LNCaP clone FGC (cell line): ENCODE measurements at places on chromosomes 12 and 14.
A peak's percentile ranks its signal among the peaks of the same experiment; 100 is the strongest.

GRCh38 chr12:52166672-52167071 is 25.1 kb downstream of the KRT80 start:
- no peak for DNase-seq

- no peak for DNase-seq
Measured at GRCh38 chr12:110545812-110546211, 37.3 kb downstream of the PPTC7 start.

- no peak for DNase-seq
Measured at GRCh38 chr14:101604935-101605780, 43.9 kb downstream of the DIO3 start.

GRCh38 chr12:40616383-40616915 is 75.8 kb upstream of the CNTN1 start:
- DNase-seq, result no peak

GRCh38 chr12:109591041-109591440 is 17.4 kb downstream of the MVK start:
- DNase-seq, result no peak

DNA sequence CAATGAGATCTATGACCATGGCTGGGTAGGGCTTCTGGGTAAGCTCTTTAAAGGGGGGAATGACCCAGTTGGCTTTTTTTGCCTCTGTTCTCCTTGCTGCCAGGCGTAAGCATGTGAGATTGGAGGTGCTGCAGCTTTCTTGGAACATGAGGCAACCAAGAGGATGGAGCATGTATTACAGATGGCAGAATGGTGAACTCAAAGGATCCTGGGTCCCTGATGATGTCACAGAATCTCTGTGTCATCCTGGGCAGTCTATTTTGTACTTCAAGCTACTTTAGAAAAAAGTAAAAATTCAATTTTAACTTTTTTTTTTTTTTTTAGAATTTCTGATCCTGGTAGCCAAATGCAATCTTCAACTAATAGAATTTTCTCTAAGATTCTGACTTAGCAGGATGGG is 8.0 kb downstream of the KRT82 start:
- no peak for DNase-seq

GRCh38 chr12:81570234-81570633 is 188.9 kb downstream of the PPFIA2 start:
- no peak for DNase-seq

DNA sequence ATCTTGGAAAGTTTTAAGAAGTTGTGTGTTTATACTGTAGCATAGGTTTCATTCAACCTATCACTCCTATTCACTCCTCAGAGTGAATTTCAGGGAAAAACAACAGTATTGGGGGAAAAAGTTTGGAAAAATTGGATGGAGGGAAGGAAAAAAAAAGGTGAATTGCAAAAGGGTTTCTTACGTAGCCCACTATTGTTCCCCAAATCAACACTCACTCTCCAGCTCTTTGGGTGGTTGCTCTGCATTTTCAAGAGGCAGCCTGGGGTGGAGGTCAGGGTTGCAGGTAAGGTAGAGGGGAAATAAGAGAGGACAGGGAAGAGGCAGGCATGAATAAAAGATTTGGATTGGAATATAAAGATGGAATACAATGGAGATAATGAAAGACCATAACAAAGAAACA is 42.3 kb downstream of the BORCS5 start:
- DNase-seq, result no peak

DNA sequence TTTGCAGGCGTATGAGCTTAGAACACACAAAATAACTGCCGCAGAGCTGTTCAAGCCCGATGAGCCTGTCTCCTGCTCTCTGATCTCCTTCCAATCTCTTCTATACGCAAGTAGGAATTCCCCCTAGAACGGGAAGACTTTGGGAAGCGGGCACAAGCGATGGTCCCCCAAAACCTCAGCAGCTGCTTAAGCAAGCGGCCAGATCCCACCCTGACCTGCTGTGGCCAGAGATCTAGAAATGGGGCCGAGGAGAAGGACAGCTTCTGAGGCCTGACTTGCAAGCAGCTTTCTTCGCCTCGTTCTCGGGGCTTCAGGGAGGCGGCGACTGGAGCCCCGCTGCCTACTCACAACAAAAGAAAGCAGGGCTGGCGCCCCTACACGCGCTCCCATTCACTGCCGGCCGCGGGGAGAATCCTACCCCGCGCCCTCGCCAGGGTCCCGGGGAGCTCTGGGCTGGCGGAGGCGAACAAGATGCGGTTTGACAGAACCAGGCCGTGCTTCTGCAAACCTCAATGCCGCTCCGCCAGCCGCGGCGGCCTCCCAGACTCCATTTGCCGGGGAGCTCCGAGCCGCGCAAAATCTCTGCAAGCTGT is 922 bp downstream of the TBX5 start:
- DNase-seq, result no peak

- DNase-seq, result no peak
Measured at GRCh38 chr12:96157427-96157826, 36.7 kb upstream of the ELK3 start.

- DNase-seq, result no peak
Measured at GRCh38 chr14:94144765-94145164, 15.4 kb upstream of the IFI27L2 start.

DNA sequence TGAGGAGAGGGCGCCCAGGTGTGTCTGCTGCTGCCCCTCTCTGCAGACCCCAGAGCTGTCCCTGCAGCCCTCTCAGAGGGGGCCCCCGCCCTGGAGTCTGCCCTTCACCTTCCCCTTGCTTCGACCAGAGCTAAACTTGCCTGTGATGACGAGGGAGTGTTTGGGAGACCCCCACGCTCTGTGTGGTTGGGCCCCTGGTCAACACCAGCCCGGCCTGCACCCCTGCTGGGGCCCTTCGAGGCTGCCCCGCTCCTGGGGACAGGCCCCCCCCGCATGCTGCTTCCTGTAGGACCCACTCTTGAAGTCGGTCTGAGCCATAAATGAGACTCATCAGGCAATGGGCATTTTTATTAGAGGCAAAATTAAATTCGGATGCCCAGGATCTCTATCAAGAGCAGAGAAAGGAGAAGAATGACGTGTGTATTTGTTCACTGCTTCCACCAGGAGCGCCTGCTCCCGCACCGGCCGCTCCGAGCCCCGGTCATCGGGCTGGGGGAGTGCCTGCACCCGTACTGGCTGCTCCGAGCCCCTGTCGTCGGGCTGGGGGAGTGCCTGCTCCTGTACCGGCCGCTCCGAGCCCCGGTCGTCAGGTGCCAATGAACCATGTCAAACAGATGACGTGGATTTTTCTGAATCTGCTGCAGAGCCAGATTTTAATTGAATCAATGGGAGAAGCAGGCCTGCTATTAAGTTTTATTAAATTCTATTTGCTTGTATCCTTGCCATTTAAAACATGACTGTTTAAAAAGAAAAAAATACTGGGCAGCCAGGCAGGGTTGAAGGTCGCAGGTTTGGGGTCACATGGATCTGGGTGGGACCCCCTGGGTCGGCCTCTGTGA is 47.7 kb downstream of the NOC4L start:
- no peak for DNase-seq

DNA sequence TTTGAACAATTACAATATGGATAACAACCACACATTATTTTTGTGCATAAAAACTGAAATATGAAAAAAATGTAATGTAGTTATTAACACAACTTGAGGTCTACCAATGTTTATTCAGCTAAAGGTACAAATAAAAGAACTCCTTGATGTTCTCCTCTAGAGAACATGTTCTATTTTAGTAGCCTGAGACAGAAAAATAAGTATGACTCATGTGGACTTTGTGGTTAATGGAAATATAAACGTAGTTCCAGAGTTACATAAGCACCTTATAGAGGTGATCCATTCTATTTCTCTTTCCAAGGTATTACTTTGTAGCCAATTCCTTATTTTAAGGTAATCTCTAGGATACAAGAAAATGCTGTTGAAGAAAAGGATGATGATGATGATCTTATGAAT is 25.7 kb downstream of the ALKBH1 start:
- DNase-seq, result peak; percentile 19

DNA sequence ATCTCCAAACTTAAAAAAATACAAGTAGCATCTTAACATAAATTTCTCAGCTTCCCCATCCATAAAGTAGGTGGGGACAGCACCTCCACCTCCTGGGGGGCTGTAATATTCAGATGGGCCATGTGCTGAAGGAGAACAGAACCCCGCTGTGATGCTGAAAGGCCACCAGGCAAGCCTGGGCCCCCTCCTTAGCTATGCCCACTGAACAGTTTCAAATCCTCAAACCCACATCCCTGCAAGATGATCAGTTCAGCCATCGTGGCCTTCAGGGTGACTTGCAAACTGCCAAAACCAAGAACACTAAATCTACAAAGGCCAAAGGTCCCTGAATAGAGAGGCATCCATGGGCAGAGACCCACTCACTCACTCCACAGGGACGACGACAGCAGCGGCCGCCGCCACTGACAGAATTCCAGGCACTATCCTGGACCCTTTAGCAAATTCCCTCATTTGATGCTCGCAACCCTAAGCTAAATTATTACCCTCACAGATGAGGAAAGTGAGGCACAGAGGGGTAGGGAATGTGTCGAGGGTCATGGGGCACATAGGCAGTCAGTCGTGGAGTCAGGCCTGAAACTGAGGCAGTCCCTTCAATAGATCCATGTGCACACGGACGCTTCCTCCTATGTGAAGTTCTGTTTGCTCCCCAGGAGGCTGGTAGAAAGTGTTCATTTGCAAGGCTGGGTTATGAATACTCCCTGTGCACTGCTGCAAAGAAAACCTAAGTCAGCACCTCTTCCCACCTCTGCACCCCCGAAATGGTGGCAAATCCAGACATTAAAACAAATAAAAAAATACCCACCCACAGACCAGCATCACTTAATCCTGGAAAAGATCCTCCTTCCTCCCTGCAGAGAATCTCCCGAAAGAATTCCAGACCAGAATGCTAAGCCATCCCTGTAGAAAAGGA is 5.9 kb downstream of the ITPK1 start:
- DNase-seq, result no peak

- no peak for DNase-seq
Measured at GRCh38 chr14:79680087-79680486, 531.2 kb downstream of the DIO2 start.

- no peak for DNase-seq
Measured at GRCh38 chr14:94879537-94879936, 109.6 kb upstream of the GSC start.

DNA sequence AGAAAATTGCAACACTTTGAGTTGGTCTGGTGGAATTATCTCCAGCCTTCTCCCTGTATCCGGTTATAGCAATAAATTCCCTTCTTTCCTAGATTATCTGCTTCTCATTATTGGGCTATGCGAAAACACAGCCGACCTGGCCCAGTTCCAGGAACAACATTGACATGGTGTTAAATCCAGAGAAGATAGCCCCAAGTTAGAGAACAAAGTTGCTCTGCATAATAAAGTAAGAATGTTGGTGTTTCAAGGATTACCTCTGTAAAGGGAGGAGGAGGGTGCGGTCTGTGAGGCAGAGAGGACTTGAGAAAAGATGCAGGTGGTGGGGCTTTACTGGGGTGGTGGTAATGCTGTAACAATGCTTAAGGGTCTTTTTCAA is 12.1 kb downstream of the TCL1A start:
- DNase-seq, result no peak

DNA sequence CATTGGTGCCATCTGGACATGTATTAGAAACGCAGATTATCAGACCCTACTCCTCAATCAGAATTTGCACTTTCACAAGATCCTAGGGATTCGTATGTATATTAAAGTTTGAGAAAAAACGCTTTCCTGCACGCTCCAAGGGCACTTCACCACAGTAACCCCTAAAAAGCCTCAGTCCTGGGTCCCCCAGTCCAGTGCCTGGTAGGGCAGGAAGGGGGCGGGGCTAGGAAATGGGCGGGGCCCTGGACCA is 369 bp downstream of the DEPDC4 start:
- DNase-seq, result no peak

GRCh38 chr12:127125607-127126259 is 1141.2 kb upstream of the TMEM132C start:
- no peak for DNase-seq

DNA sequence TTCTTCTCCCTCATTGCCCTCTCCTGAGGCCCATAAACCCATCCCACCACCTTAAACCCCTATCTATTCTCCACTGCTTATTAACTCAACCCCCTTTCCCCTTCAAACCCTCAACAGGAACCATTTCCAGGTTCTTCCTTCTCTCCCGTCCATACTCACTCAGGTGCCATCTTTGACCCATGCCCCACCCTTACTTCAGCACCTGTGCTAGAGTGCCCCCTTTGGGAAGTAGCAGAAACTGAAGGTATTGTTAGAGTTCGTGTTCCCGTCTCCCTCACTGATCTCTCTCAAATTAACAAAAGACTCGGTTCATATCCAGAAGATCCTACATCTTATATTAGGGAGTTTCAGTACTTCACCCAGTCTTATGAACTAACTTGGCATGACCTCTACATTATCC is 86.6 kb downstream of the TMTC3 start:
- DNase-seq, result no peak

- no peak for DNase-seq
Measured at GRCh38 chr12:108310489-108310888, 28.6 kb downstream of the CMKLR1 start.

DNA sequence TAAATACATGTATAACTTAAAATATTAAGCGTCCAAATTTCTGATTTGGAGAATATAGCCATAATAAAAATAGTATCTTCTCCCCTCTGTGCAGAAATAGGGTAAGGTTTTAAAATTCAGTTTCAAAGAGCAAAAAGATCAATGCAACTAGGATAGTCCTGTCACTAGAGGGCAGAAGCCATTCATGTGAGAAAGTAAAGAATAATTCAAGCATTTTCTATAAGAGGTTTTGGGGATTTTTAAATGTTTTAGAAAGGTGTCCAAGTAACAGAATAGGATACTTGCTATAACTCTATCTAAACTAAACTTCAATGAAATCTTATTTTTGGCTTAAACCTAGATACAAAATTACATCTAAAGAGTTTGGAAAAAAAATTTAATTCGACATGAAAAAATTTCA is 50.3 kb downstream of the ADAMTS20 start:
- DNase-seq, result no peak

- no peak for DNase-seq
Measured at GRCh38 chr12:34295366-34296142, 273.3 kb downstream of the ALG10 start.

- DNase-seq, result no peak
Measured at GRCh38 chr12:108691998-108692808, 39.1 kb downstream of the CORO1C start.

- DNase-seq, result no peak
Measured at GRCh38 chr12:103540319-103540718, 44.6 kb upstream of the C12orf42 start.

DNA sequence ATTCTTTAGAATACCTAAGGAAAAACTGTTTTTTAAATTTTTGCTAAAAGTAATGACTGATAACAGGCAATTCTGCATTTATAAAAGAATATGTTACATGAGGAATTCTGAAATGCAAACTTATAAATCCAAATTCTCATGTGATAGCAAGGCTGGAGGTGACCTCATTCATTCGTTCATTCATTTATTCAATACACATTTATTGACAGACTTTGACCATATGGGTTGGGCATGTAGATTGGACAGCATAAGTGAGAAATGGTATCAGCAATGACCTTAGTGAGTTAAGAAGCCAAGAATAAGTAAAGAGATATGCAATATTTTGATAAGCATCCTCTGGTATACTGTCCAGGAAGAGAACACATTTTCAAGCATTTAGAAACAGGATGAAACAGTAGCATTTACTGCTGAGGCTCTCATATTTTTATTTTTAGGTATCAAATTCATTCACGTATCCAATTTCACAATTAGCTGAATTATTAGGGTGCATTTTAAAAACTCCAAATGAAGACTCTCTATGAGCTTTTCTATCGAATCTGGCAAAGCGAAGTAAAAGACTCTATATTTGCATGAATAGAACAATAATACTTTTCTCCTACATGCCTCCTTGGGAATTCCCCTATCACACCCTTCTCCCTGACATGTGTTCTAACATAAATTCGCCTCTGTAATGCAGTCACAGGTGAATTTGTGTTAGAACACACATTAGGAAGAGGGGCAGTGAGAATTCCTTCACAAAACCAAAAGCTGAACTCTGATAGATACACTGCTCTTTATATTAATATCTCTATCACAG is 49.9 kb downstream of the PEBP1 start:
- DNase-seq, result no peak
